ENCODE measurements at places on chromosomes 2 and 18. TPM values are rescaled to one million over a fixed set of nuclear protein-coding genes. Genes with fewer than 3 reads are reported as not detected.
A peak's percentile ranks its signal among the peaks of the same experiment; 100 is the strongest.

GRCh38 chr2:116499389-116499788 lies 1315.1 kb upstream of the DDX18 start:
- no peaks in the 10 kb centered on the region for H3K36me3 ChIP-seq
- H3K4me1 ChIP-seq: no peaks in the 10 kb centered on the region
- no peak for DNase-seq
- no peak overlapping the region for H3K27ac ChIP-seq

CHRNA1 gene
- total RNA-seq: 2.7 TPM

AGXT gene
- 1.9 TPM for total RNA-seq

GRCh38 chr18:63162271-63163014 lies 157.1 kb downstream of the BCL2 start:
- H3K27me3 ChIP-seq: no peaks in the 10 kb centered on the region
- no peak for DNase-seq
- H3K4me1 ChIP-seq: peaks cover 9% of the 10 kb centered on the region
- peak overlapping the region; percentile 71 for H3K27ac ChIP-seq

CYS1 gene
- 2.5 TPM for total RNA-seq

GRCh38 chr2:30109856-30110255 lies 37.0 kb upstream of the YPEL5 start:
- H3K36me3 ChIP-seq: no peaks in the 10 kb centered on the region
- H3K4me1 ChIP-seq: no peaks in the 10 kb centered on the region
- H3K27me3 ChIP-seq: no peaks in the 10 kb centered on the region
- no peak overlapping the region for H3K27ac ChIP-seq

DNA sequence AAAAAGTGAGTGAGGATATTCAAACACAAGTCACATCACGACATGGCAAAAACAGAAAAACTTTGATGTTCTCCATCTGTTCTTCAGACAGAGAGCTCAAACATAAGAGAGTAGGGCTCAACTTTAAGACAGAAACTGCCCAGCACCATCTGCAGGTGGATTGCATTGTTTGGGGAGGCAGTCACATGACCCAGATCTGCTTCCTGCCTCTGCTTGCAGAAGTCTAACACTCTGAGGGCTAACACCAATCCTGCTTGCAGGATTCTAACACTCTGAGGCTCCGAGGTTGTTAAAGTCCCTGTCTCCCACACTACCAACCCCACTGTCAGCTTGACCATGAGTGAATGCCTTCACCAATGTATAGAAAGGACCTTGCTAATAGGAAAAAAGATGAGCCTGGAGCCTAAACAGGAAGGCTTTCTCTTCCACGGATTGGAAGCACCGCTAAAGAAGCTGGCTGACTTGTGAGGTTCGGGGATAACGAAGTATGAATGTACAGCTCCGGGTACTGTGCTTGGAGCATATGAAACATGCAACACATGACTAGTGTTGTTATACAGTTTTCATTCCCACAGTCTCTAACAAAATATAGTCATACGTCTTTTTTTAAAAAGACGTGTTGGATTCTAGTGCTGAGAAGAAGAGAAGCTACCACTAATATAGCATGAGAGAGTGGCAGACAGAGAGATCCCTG lies 176.6 kb upstream of the CREB1 start:
- H3K36me3 ChIP-seq: no peaks in the 10 kb centered on the region
- no peaks in the 10 kb centered on the region for H3K4me1 ChIP-seq
- no peaks in the 10 kb centered on the region for H3K27me3 ChIP-seq
- no peak overlapping the region for H3K27ac ChIP-seq
- DNase-seq: no peak

FBXO15 gene
- not detected for total RNA-seq

DNA sequence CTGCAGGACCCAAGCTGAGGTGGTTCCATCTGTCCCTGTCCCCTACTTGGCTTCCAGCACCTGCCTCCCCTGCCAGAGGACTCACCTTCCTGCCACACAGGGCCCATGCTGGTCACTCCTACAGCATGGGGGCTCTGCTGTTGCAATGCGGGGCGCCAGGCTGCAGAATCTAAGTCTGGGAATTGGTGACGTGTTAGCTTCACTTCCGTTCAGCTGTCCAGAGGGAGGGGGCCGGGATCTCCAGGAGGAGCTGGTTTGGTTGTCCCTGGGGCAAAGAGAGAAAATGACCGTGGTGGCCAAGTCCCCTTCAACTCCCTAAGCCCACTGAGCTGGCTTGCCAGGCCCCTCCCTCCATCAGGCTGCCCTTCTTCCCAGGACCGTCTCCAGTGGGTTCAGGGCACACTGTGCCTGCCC lies 69.5 kb downstream of the IL1R2 start:
- H3K4me1 ChIP-seq: peaks cover 11% of the 10 kb centered on the region
- no peaks in the 10 kb centered on the region for H3K36me3 ChIP-seq
- H3K27me3 ChIP-seq: no peaks in the 10 kb centered on the region
- DNase-seq: no peak

CXXC1 gene
- 102 TPM for total RNA-seq

GRCh38 chr2:232028071-232028470 lies 66.6 kb downstream of the DIS3L2 start:
- no peak overlapping the region for H3K27ac ChIP-seq
- no peaks in the 10 kb centered on the region for H3K27me3 ChIP-seq
- DNase-seq: no peak
- H3K4me1 ChIP-seq: no peaks in the 10 kb centered on the region

GRCh38 chr2:43842866-43843226 lies 4.1 kb downstream of the ABCG8 start:
- H3K27me3 ChIP-seq: no peaks in the 10 kb centered on the region
- DNase-seq: no peak
- H3K27ac ChIP-seq: no peak overlapping the region
- no peak overlapping the region for H3K4me3 ChIP-seq

FBXO41 gene
- 2.4 TPM for total RNA-seq

TMEM37 gene
- total RNA-seq: 24.3 TPM

GRCh38 chr2:134261398-134262131 lies 7.7 kb downstream of the MGAT5 start:
- no peaks in the 10 kb centered on the region for H3K27me3 ChIP-seq
- H3K4me3 ChIP-seq: no peak overlapping the region
- no peak for DNase-seq
- H3K36me3 ChIP-seq: no peaks in the 10 kb centered on the region
- H3K4me1 ChIP-seq: peaks cover 8% of the 10 kb centered on the region
- peak overlapping the region; percentile 30 for H3K27ac ChIP-seq

GRCh38 chr2:65465857-65466256 lies 33.5 kb upstream of the SPRED2 start:
- H3K4me3 ChIP-seq: no peak overlapping the region
- no peaks in the 10 kb centered on the region for H3K27me3 ChIP-seq
- no peaks in the 10 kb centered on the region for H3K4me1 ChIP-seq
- H3K27ac ChIP-seq: no peak overlapping the region
- H3K36me3 ChIP-seq: no peaks in the 10 kb centered on the region
- no peak for DNase-seq

GPR155 gene
- total RNA-seq: 4.0 TPM

DNA sequence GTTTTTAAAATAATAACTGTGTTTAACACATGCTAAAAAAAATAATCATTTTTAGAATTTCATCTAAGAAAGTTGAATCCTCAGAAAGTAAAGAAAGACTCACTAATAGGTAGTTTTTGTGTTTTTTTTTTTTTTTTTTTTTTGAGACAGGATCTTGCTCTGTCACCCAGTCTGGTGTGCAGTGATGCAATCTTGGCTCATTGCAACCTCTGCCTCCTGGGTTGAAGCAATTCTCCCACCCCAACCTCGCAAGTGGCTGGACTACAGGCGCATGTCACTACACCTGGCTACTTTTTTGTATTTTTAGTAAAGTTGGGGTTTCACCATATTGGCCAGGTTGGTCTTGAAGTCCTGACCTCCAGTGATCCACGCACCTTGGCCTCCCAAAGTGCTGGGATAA lies 7.1 kb downstream of the CKAP2L start:
- H3K27ac ChIP-seq: no peak overlapping the region
- H3K36me3 ChIP-seq: no peaks in the 10 kb centered on the region

GRCh38 chr2:71798266-71799012 lies 345.1 kb downstream of the DYSF start:
- H3K27ac ChIP-seq: no peak overlapping the region
- H3K36me3 ChIP-seq: no peaks in the 10 kb centered on the region
- H3K4me1 ChIP-seq: no peaks in the 10 kb centered on the region
- H3K27me3 ChIP-seq: no peaks in the 10 kb centered on the region
- H3K4me3 ChIP-seq: no peak overlapping the region

DNA sequence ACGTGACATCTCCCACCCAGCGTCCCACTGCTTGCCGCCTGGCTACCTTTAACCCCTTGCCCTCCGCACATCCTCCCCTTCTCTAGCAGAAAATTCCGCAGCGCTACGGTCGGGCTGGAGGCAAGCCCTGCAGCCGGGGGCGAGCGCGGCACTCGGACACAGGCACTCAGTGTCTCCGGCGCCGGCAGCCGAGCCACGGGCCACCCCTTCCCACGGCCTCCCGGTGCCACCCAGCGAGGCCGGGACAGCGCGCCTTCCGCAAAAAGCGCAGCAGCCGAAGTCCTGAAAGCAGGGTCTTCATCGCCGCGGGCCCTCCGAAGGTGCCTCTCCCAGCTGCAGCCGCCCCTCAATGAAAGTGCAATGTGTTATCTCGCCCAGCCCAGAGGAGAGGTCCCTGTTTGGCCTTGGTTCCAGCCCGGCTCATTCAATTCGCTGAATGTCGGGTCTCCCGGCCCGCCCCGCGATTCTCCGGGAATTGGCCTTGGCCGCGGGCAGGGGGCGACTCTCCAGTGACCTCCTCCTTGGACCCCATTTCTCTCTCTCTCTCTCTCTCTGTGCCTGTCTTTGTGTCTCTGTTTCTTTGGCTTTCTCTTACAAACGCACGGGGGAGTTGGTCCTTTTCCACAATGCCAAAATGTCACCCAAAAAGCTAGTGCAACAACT lies 1.1 kb downstream of the DLGAP1 start:
- no peaks in the 10 kb centered on the region for H3K36me3 ChIP-seq
- peak overlapping the region; percentile 30 for H3K4me3 ChIP-seq
- no peak for DNase-seq
- H3K4me1 ChIP-seq: no peaks in the 10 kb centered on the region

STON1 gene
- 2.1 TPM for total RNA-seq

DNA sequence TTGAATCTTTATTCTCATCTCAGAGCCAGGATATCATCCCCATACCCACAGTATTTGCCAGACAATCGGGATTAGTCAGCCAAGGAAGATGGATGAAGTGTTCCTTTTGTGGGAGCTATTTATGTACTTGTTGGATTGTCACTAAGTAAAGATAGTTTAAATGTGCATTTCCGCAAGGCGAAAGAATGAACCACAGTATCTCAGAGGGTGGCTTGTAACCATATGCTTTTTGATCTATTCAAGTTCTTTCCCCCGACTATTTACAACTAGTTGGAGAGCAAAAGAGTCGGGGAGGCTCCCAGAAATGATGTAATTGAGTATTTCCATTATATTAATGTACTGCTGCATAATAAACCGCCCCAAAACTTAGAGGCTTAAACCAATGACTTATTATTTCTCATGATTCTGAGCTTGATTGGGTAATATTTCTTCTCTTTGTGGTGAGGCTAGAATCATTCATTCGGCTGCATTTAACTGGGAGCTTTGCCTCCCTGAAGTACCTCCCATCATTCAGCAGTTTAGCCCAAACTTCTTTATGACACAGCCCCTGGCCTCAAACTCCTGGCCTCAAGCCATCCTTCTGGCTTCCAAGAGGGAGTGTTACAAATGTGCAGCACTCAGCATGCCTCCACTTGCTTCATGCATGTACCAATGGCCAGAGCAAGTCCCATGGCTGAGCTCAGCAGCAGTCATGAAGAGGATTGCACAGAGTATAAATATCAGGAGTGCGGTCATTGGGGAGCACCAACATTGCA lies 423.7 kb downstream of the METTL4 start:
- no peak overlapping the region for H3K27ac ChIP-seq
- no peak for DNase-seq
- H3K27me3 ChIP-seq: no peaks in the 10 kb centered on the region
- H3K4me3 ChIP-seq: no peak overlapping the region
- no peaks in the 10 kb centered on the region for H3K4me1 ChIP-seq
- H3K36me3 ChIP-seq: no peaks in the 10 kb centered on the region

- H3K27ac ChIP-seq: no peak overlapping the region
- H3K27me3 ChIP-seq: no peaks in the 10 kb centered on the region
- no peak for DNase-seq
These were observed 32.8 kb upstream of the ACKR3 start for GRCh38 chr2:236536727-236537398.

DNA sequence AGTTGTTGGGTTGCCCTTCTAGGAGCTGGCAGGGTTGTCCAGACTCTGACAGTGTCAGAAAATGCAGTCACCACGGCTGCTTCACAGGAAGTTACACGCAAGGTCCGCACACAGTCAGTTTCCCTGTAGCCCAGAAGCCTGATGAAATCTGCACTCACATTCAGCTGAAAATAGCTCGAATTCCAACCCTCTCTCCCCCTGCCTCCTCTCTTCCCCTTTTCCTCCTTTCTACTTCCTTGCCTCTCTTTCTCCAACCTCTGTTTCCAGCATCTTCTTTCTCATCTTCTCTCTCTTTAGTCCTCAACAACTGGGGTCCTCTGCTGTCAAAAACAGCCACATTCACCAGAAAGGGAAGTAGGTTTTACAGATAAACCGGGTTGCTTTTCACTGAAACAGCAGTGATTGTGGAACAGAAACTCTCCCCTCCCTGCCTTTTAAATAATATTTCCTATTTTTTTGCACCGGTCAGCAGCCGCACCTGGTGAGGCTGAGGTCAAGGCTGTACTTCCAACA lies 69.3 kb downstream of the BCL11A start:
- no peak overlapping the region for H3K27ac ChIP-seq
- H3K4me3 ChIP-seq: no peak overlapping the region
- H3K27me3 ChIP-seq: no peaks in the 10 kb centered on the region
- no peak for DNase-seq

XDH gene
- 18.4 TPM for total RNA-seq
